ENCODE measurements at places on chromosomes 1 and 21.

- DNase-seq = no peak
These were observed 168.9 kb upstream of the C21orf91 start for GRCh38 chr21:17988102-17988437.

- DNase-seq = no peak
These were observed 99.9 kb downstream of the BEND5 start for GRCh38 chr1:48676822-48677221.

GRCh38 chr1:11487196-11487751 is 8.3 kb downstream of the DISP3 start:
- DNase-seq = no peak

DNA sequence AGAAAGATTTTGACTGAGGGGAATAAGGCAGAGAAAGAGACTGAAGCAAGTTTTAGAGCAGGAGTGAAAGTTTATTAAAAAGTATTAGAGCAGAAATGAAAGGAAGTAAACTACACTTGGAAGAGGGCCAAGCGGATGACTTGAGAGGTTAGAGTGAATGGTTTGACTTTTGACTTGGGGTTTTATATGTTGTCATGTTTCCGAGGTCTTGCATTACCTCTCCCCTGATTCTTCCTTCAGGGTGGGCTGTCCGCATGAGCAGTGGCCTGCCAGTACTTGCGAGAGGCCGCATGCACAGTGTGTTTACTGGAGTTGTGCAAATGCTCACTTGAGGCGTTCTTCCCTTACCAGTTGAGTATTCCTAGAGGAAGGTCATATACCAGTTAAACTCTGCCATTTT is 13.0 kb upstream of the DENND2D start:
- DNase-seq = no peak

DNA sequence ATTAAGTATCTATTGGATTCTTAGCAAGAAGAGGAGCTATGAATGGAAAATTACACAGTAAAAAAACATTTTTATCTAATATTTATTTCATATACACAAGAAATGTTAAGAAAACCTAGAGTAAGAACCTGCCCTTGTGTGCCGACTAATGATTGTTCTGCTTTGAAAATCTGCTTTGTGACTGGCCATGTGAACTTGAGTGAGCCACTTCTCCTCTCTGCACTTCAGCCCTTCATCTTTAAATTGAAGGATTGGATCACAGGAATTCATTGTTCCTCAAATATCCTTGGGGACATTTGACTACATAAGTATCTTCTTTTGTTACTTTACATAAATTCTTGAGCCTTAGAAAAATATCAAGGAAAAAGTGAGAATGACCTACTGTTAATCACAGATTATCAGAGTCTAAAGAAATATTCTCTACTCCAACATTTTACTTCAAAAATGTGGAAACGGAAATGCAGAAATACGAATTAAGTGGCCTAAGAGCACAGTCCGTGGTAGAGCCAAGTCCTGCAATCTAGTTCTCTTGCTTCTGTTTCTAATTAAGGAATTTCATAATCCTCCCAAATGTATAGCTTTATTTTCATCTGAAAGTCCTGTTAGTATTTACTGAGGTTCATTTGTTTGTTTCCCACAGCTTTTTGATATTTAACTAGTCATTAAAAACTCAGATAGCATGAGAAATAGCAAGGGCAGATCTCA is 46.3 kb upstream of the SAMSN1 start:
- DNase-seq = no peak

DNA sequence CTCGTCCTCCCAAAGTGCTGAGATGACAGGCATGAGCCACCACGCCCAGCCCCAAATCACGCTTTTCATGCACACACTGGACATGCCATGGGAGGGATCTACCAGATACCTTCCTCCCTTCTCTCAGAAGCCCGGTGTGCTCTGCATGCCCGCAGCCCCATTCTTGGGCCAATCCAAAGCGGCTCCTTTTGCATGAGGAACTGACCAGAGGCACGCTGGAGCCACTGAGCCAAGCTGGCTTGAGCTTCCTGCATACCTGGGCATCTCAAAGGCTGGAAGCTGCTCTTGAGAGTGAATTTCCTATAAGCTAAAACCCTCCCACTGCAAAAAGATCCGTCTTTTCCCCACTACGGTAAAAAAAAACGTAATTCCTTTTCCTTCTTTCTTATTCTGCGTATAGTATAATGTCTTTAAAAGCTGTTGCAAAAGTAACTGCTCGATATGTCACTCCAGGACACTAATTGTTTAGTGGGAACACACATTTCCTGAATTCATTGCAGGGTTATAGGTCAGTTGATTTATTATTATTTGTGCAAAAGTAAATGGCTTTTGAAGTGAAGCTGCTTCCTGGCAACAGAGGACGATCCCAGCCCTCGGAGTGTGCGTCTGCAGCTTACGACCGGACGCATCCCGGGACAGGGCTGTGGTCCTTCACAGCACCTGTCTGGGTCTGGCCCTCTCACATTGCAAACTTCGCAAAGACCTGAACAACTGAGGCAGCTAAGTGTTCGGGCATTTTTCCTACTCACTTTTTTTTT is 61.8 kb upstream of the ETS2 start:
- DNase-seq = no peak

GRCh38 chr21:45613396-45613795 is 30.1 kb upstream of the PCBP3 start:
- no peak for DNase-seq

DNA sequence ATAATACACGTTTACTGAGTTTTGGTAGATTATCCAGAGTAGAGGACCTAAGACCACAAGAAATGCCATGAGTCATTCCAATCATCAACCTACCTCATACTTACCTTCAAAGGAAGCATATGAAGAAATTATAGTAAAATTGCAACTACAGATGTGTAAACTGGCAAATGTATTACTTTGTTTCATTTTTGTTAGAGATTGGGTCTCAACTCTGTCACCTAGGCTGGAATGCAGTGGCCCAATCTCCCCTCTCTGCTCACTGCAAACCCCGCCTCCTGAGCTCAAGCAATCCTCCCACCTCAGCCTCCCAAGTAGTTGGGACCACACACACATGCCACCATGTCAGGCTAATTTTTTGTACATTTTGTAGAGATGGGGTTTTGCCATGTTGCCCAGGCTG is 5.2 kb downstream of the TMCO1 start:
- DNase-seq = no peak

GRCh38 chr1:221612047-221612777 is 129.7 kb downstream of the DUSP10 start:
- DNase-seq = peak; percentile 7

- DNase-seq = no peak
These were observed 40.8 kb upstream of the TMPRSS2 start for GRCh38 chr21:41548781-41549180.

DNA sequence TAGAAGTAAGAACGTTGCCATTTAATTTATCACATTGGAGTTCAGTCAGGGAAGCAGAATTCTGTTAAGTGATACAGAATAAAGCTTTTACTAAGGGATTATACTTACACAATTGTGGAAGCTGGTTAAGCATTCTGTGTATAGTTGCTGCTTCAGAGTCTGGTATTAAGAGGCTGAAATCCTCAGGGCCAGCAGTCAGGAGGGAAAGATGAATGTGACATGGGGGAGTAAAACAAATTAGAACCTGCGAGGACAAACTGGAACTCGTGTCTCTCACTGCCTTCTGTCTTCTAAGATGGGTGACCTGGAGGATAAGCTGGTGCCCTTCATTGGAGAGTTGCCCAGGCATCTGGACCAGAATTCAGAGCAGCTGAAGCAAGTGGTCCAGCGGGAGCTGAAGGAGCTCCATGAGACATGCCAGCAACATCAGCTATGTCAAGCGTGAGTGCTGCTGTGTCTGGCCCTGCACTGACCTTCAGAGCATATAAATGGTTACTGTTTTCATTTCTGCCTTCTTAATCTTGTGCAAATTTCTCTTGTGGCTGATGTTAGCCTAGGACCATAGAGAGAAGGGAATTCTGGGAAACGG is 23.0 kb downstream of the MARK1 start:
- DNase-seq = no peak

- DNase-seq = no peak
These were observed 12.6 kb downstream of the SUCO start for GRCh38 chr1:172545396-172546004.

- peak; percentile 32 for DNase-seq
These were observed 316.9 kb upstream of the VAMP3 start for GRCh38 chr1:7454052-7454815.

DNA sequence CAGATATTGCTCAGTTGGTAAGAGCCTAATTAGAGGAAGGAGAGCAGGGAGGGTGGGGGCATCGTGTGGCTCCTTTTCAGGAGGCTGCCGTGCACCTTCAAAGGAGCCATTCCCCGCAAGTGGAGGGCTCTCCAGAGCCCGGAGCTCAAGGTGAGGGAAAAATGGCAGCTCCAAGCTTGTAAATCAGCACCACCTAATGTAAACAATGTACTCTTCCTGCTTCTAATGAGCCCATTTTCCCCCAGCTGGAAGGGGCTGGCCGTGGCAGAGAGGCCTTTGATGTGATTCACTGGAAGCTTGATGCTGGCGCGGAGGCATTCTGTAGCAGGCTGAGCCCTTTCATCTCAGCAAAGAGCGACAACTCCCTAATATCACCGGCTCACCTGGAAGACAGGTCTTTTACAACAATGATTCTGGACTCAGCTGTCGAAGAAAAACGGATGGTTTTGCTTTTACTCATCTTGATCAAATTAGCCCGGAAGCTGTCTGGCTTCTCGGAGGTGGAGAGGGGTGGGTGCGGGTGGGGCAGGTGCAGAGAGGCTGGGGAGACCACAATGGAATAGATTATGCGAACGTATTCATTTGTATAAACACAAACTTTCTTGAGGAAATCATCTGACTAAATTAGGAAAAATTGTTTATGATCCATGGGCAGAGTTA is 112.5 kb downstream of the RRAGC start:
- no peak for DNase-seq

DNA sequence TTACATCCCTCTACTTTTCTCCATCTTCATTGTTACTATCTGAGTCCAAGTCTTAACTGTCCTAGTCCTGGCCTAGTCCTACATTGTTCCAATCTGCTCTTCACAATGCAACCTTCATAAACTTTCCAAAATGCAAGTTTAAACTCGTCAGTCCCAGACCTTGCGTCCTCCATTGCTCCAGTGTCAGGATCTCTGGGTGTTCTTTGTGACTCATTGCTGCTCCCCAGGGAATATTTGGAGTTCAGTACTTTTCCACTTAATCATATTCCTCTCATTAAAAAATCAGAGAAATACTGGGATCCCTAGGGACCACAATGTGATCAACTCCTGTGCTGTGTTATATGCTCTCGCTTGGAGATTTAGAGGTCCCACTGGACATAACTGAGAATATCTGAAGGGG is 18.0 kb upstream of the KPRP start:
- DNase-seq = no peak

GRCh38 chr21:35149698-35150097 is 100.6 kb upstream of the RUNX1 start:
- no peak for DNase-seq

DNA sequence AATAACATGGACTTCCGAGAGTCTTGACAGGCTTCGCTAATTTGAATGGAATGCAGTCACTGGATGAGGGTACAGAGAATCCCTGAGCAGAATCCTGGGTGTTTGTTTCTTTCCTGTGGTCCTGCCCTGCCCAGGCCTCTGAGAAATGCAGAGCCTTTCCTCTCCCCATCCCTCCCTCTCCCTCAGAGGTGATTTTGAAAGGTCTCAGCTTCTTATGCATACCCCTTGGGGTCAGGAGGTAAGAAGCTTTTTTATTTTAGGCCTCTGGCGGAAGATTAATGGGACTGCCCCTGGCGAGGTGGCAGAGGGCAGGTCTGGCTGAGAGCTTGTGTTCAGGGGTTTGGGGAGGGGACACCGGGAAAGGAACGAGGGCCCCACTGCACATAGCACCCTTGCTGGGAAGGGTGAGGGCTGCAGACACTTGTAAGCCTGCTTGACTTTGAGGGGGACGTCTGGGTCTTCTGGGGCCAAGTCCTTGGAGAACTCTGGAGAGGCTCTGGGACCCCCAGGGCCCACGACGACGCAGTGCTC is 116.5 kb upstream of the SLC45A1 start:
- no peak for DNase-seq

GRCh38 chr1:169103002-169103401 is 3.5 kb upstream of the ATP1B1 start:
- peak; percentile 42 for DNase-seq

- no peak for DNase-seq
These were observed 60.0 kb downstream of the MEGF6 start for GRCh38 chr1:3551290-3551678.

- no peak for DNase-seq
These were observed 28.7 kb upstream of the CDC14A start for GRCh38 chr1:100323419-100324106.

All from pons (tissue), 1 donor.